ENCODE measurements at places on chromosomes 2 and 18.

GRCh38 chr2:40400336-40400953 is 51.4 kb downstream of the SLC8A1 start:
- DNase-seq, result no peak

DNA sequence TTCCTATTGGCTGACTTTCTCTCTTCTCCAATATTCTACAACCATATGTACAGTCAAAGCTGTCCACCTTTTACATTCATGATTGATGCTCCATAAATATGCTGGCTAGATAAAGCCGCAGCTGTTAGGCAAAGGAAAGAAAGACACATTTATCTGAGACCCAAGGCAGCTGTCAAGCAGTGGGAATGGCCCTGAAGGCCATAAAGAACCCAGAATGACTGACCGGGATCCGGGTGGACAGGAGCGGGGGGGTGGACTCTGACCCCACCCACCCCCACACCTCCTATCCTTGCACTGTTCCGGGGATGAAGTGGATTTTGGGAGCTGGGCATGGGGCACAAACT is 116.4 kb downstream of the RTP5 start:
- DNase-seq, result no peak

DNA sequence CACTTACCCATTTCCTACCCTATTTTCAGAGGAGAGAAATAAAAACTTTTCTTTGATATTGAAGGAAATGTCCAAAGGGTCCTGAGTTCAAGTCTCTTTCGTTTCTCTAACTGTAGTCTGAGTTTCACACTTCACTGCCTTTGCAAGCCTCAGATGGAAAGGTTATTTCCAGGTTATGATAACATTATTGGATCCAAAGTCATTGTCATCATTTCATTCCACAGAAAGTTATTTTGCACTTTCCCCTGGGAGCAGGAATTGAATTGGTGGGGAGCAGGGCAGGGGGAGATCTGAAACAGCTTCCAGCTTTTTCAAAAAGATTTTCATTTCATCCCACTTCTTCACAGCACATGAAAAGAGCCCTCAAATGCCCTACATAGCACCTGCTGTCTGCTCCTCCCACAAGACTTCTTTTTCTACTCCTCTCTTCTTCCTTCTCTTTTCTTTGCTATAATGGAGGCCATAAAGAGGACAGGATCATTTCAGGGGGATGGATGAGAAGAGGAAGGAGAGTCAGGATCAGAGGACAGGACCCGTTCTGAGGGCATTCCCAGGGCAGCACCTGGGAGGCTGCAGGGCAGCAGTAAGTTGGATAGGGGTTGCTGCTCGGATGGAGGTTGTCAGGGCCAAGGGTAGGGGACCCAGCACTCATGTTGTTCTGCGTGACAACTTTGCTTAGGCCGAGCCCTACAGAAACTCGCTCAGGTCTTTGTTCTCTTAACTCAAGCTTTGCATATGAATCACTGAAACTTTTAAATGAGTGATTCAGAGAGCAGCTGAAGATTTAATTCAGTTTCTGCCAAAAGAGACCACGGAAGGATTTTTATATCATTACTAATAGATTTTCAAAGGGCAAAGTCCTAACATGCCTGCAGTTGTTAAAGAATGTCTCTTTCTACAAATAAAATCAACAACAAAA is 11.4 kb upstream of the GALNT5 start:
- peak; percentile 57 for DNase-seq

- DNase-seq, result no peak
Measured at GRCh38 chr18:22912835-22913234, 20.3 kb upstream of the RBBP8 start.
